Right atrium auricular region (tissue), 2 donors: ENCODE measurements at places on chromosomes 7 and 10.

- H3K27ac ChIP-seq: no peak overlapping the region
- no peak overlapping the region for H3K4me3 ChIP-seq
- no peaks in the 10 kb centered on the region for H3K4me1 ChIP-seq
- no peaks in the 10 kb centered on the region for H3K27me3 ChIP-seq
- no peaks in the 10 kb centered on the region for H3K36me3 ChIP-seq
Observed at GRCh38 chr7:103379270-103379975, 32.0 kb downstream of the PSMC2 start.

DNA sequence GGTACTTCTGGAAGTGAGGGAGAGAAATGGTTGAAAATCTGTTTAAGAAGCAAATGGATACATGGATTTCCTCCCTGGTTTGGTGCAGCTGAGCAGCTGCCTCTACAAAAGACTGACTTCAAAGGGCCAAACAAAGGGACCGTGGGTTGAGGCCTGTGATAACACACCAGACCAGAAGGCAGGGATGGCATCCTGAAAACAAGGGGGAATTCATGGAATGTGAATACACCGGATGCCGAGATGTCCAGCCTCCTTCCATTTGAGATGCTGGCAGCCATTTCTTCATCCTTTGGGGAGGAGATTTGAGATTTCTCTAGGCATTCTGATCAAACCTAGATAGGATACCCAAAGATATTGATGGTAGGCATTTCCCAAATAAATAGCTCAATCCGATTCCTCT, 36.9 kb downstream of the TAF3 start:
- peaks cover 11% of the 10 kb centered on the region for H3K4me1 ChIP-seq
- H3K27me3 ChIP-seq: no peaks in the 10 kb centered on the region
- no peaks in the 10 kb centered on the region for H3K36me3 ChIP-seq
- DNase-seq: no peak

DNA sequence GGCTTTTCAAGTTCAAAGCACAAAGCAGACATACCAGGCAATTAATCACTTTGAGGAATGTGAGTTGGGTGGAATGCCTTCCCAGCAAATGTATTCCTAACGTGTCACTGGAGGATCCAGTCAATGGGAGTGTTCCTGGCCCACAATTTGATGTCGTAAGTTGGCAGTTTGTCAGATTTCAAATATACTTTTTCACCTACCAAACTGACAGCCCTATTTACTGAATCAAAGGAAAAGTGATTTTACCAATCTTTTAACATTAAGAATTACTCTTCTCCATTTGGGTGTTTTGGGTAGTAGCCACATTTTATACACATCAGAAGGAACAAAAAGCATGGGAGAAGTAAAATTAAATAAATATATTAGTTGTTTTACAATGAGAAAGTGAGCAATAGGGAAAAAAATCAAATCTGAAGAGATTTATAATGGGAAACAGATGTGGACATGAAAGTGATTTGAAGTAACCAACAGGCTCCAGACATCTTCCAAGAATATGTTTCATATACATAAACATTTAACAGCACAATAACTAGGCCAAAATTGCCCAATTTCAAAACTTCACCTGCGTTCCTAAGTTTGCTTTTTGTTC, 222.9 kb downstream of the MTERF1 start:
- no peak overlapping the region for H3K4me3 ChIP-seq
- no peak overlapping the region for H3K27ac ChIP-seq
- no peaks in the 10 kb centered on the region for H3K4me1 ChIP-seq
- H3K27me3 ChIP-seq: no peaks in the 10 kb centered on the region

- peaks cover 52% of the 10 kb centered on the region for H3K36me3 ChIP-seq
- no peak overlapping the region for H3K4me3 ChIP-seq
- DNase-seq: no peak
- no peak overlapping the region for H3K27ac ChIP-seq
- no peaks in the 10 kb centered on the region for H3K4me1 ChIP-seq
Observed at GRCh38 chr10:12181065-12181775, 14.5 kb downstream of the NUDT5 start.

DNA sequence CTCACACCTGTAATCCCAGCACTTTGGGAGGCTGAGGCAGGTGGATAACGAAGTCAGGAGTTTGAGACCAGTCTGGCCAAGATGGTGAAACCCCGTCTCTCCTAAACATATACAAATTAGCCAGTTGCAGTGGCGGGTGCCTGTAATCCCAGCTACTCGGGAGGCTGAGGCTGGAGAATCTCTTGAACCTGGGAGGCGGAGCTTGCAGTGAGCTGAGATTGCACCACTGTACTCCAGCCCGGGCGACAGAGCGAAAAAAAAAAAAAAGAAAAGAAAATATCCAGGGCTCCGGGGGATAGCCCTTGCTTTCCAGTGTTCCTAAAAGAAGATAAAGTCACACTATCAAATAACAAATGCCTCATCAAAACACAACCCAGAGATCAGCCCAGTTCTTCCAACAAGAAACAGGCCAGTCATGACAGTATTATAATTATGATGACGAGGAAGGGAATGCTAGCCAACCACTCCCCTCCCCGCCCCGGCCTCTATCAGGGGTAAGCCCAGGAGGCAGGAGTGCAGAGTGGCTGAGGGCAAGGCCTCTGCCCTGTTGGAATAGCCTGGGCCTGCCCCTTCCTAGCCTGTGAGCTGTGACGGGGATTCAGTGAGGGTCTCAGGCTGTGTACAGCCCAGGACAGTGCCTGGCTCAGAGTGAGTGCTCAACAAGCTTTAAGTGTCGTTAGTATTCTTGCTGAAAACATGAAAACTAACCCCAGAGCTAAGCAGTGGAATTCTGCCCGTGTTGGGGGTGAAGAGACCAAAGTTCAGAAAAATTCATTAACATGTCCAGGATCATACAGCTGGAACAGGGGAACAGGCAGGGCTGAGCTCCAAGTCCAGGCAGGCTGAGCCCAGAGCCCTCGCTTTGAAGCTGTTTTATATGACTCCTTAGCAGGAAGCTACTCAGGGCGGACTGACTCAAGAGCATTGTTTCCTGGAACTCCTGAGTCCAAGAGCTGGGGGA, 54.3 kb downstream of the FAM241B start:
- H3K4me1 ChIP-seq: peaks cover 16% of the 10 kb centered on the region
- H3K27ac ChIP-seq: peak overlapping the region; percentile 0
- H3K4me3 ChIP-seq: no peak overlapping the region

- no peak overlapping the region for H3K27ac ChIP-seq
- H3K27me3 ChIP-seq: no peaks in the 10 kb centered on the region
- H3K4me1 ChIP-seq: no peaks in the 10 kb centered on the region
- no peak for DNase-seq
Observed at GRCh38 chr10:66642217-66642616, 283.6 kb upstream of the LRRTM3 start.

- no peak overlapping the region for H3K27ac ChIP-seq
- no peak for DNase-seq
- H3K36me3 ChIP-seq: no peaks in the 10 kb centered on the region
Observed at GRCh38 chr7:37033141-37033540, 308.8 kb upstream of the AOAH start.

DNA sequence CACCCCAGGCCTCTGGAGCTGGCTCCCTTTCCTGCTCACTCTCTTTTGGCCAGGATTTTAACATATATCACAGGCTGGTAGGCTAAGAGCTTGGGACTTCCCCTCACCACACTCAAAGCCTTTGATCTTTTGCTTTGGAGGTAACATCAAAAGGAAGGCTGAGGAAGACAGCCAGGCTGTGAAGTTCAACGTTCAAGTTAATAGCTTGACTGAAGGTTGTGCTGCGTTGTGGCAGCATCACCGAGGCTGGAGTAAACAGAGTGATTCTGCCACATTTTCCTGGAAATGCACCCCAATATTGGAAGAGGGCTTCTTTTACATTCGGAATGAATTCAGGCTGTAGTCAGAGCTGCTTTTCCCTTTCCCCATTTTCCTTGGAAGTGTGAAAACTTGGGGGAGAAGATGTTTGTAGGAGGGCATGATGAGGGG, 57.3 kb downstream of the TCF7L2 start:
- H3K27ac ChIP-seq: no peak overlapping the region
- H3K27me3 ChIP-seq: no peaks in the 10 kb centered on the region
- peaks cover 45% of the 10 kb centered on the region for H3K4me1 ChIP-seq
- H3K36me3 ChIP-seq: no peaks in the 10 kb centered on the region
- no peak overlapping the region for H3K4me3 ChIP-seq

DNA sequence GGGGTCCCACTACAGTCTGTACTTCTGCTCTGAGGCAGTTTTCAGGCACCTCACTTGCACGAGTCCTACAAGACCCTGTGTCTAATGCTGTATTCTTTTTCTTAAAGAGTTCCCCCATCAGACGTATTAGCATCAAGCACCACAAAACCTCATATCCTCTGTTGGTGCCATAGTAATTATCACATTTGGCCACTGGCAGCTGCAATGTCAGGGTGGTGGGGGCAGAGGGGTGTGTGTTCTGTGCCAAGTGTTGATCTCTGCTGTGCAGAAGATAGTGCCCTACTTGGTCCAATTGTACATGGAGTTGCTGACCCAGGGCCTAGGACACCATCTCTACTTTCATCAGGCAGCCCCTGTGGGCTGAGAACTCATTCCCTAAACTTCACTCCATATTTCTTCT, 20.0 kb upstream of the JAZF1 start:
- no peaks in the 10 kb centered on the region for H3K27me3 ChIP-seq
- no peaks in the 10 kb centered on the region for H3K36me3 ChIP-seq
- no peak overlapping the region for H3K27ac ChIP-seq
- no peak overlapping the region for H3K4me3 ChIP-seq
- no peak for DNase-seq

- no peaks in the 10 kb centered on the region for H3K36me3 ChIP-seq
- peak within 1 kb of the TSS; percentile 89 for H3K27ac ChIP-seq
- no peaks in the 10 kb centered on the region for H3K27me3 ChIP-seq
- peak within 1 kb of the TSS; percentile 80 for H3K4me3 ChIP-seq
Observed at GRCh38 chr10:71212318-71213126, at the start of gene UNC5B. Gene UNC5B, plus strand, starts transcription at chr10:71212570. Its CDS starts 416 bp downstream, at chr10:71212986.

DNA sequence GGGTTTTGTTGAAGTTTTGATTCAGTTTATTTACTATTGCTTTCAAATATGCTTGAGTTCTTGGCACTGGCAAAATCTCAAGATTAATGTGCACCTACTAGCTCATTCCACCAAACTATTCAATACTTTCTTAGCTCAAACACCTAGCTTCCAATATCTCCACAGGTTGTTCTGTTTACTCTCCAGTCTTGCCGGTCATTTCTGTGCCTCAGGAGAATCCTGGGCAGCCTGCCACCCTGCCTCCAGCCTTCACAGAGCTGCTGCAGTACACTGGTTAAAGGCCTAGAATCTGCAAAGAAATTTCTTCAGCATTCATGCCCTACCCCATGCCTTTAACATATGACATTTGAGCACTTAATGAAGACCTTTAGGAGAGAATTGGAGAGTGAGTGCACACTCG, 4.0 kb upstream of the TMEM106B start:
- peaks cover 4% of the 10 kb centered on the region for H3K4me1 ChIP-seq
- no peak overlapping the region for H3K27ac ChIP-seq
- no peak for DNase-seq
- H3K4me3 ChIP-seq: no peak overlapping the region
- no peaks in the 10 kb centered on the region for H3K27me3 ChIP-seq

- no peaks in the 10 kb centered on the region for H3K27me3 ChIP-seq
- no peak overlapping the region for H3K27ac ChIP-seq
- H3K4me3 ChIP-seq: no peak overlapping the region
Observed at GRCh38 chr10:35735412-35735811, 93.3 kb upstream of the FZD8 start.

DNA sequence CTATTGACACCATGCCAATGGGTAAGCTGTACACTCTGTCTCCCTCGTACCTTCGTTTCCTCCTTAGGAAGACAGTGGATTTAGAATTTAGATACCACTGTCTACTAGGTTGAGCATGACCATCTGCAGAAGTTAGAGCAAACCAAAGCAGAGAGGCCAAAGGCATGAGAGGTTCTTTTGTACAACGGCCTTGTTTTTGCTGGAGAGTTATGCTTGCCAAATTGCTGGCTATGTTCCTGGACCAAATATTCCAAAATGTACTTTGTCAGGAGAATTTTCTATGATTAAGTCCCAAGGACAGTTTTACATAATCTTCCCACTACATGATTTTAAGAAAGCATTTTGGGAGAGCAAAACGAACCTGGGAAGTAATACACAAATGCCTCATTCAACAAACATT, 47.9 kb upstream of the PLCE1 start:
- H3K4me3 ChIP-seq: no peak overlapping the region
- no peak for DNase-seq
- H3K27ac ChIP-seq: peak overlapping the region; percentile 61
- H3K4me1 ChIP-seq: peaks cover 38% of the 10 kb centered on the region
- no peaks in the 10 kb centered on the region for H3K36me3 ChIP-seq

DNA sequence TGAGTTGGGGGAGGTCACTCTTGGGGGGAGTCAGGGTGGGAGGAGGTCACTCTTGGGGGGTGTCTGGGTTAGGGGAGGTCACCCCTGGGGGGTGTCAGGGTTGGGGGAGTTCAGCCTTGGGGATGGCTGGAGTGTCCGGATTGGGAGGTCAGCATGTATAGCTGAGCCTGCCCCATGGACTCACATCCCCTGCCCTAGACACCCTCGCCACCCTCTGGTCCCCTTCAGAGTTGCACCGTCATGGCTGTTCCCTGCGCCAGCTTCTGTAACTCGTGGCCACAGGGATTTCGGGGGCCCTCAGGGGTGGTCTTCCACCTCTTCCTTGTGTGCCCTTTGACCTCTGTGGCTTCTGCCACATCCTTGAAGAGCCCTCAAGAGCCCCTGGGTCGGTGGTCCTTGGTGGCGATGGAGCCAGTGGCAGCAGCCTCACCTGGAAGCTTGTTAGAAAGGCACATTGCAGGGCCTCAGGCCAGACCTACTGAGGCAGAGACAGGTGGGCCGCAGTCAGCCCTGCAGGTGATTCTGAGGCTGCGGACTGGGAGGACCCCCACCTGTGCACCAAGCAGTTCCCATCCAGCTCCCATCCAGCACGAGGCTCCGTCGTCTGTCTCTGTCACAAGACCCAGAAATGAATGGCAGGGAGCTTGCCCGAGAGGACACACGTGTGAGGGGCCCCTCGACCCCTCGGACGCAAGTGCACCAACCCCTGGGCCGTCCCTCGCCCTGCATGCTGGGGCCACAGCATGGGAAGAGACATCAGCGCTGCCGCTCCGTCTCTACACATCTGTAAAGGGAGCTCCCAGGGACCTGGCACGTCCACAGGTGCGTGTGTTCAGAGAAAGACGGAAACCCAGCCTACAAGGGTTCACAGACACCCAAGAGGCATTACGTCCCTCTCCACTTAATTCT, 44.7 kb upstream of the SUN1 start:
- no peak overlapping the region for H3K4me3 ChIP-seq
- peaks cover 10% of the 10 kb centered on the region for H3K4me1 ChIP-seq
- peaks cover 26% of the 10 kb centered on the region for H3K36me3 ChIP-seq
- H3K27me3 ChIP-seq: no peaks in the 10 kb centered on the region
- no peak for DNase-seq
- no peak overlapping the region for H3K27ac ChIP-seq

- H3K27ac ChIP-seq: peak overlapping the region; percentile 96
- H3K27me3 ChIP-seq: no peaks in the 10 kb centered on the region
- no peaks in the 10 kb centered on the region for H3K36me3 ChIP-seq
Observed at GRCh38 chr10:7788639-7789286, 786 bp downstream of the ATP5F1C start.

DNA sequence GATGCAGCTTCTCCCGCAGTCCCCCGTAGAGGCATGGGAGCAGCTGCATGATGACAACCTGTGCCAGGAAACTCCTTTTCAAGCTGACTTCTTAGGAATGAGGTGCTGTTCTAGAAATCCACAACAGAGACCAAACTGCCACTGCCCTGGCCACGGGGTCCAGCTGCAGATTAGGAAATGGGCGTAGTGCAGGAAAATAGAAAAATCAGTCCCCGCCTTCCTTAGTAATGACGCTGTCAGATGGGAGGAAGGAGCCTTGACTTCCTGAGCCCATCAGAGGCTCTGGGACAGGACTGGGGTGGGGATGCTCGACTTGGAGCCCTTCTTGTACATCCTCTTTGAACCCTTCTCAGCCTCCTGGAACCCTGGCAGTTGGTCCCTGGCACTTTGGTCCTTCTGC, 227.8 kb upstream of the GRB10 start:
- peak; percentile 21 for DNase-seq
- no peaks in the 10 kb centered on the region for H3K27me3 ChIP-seq
- no peak overlapping the region for H3K27ac ChIP-seq
- H3K36me3 ChIP-seq: no peaks in the 10 kb centered on the region
